ENCODE measurements at places on chromosomes 13 and 19.

GRCh38 chr13:99740251-99740979, 231.2 kb downstream of the ZIC5 start:
- no peak for DNase-seq

- no peak for DNase-seq
Observed at GRCh38 chr13:107590556-107590955, 624.8 kb downstream of the LIG4 start.

- DNase-seq: no peak
Observed at GRCh38 chr19:11856596-11857250, 8.2 kb downstream of the ZNF439 start.

DNA sequence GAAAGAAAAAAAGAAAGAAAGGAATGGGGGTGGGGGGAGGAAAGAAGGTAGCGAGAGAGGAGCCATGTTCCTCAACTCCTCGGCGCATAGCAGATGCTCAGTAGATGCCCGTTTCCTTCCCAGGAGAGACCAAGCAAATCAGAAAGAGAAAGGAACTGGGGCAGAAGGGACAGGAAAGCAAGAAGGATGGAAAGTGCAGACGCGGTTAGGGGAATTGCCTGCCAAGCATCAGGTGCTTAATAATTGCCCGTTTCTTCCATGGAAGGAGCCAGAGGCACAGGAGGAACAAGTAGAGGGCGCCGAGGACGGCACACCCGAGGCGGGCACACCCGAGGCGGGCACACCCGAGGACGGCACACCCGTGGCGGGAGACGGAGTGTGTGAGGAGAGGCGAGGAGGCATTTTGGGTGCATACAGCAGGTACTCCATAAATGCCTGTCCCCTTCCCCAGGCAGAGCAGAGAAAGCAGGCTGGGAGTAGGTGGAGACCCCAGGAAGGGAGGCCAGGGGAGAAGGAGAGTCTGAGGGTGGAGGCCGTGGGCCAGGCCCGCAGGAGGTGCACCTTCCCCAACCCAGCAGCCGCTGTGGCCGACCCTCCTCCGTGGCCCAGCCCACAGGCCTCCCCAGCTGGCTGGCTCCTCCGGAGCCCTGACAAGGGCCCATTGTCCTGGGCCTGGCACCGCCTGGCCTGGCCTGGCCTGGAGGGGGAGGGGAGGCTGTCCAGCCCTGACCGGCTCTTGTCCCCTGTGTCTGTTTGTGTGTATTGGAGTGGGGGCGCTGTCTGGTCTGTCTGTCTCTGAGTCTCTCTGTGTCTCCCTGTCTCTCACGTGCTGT, 14.6 kb downstream of the JOSD2 start:
- peak; percentile 49 for DNase-seq

DNA sequence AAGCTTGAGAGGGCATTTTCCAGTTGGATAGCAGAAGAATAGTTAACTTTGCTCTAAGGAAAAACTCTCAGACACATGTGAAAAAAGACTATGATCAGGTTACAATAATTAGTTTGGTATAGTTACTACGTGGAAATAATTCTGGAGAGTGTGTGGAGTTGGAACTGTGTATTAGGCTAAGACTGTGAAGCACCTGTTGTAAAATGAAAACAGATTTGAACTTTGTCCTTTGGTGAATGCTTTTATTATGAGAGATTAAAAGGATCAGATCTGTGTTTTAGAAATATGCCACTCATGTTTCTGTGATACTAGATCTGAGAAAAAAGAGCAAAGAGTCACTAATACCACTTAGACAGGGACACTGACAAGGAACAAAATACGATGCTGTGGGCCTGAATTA, 807.5 kb upstream of the ATXN8OS start:
- no peak for DNase-seq

DNA sequence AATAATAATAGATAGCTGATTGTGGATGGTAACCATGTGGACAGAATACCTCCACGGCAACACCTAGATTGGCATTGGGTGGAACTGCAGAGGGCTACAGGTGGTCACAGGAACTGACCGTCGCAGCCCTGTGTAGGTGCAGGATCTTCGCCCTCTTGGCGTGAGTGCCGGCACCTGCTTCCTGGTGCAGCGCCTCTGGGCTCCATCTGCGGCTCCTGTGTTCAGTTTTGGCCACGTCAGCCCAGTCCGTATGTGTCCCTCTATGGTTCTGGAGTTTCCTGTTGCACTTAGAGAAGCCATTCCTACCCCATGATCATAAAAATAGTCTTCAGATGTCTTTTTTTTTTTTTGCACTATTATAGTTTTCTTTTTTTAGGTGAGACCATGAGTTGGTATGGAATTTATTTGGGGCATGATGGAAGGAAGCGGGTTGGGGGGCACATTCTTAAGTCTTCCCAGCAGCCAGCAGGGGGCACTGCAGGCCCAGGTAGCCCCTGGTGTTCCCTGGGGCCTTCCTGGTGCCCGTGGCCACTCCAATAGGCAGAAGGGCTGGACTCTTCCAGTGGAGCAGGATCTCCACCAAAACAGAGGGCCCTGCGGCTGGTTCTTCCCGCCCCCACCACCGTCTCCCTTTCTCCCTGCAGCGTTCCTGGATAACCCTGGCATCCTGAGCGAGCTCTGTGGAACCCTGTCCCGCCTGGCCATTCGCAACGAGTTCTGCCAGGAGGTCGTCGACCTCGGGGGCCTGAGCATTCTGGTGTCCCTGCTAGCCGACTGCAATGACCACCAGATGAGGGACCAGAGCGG, 10.1 kb upstream of the SLC25A42 start:
- DNase-seq: peak; percentile 86

GRCh38 chr19:45933759-45934158, 19.2 kb upstream of the NANOS2 start:
- no peak for DNase-seq

DNA sequence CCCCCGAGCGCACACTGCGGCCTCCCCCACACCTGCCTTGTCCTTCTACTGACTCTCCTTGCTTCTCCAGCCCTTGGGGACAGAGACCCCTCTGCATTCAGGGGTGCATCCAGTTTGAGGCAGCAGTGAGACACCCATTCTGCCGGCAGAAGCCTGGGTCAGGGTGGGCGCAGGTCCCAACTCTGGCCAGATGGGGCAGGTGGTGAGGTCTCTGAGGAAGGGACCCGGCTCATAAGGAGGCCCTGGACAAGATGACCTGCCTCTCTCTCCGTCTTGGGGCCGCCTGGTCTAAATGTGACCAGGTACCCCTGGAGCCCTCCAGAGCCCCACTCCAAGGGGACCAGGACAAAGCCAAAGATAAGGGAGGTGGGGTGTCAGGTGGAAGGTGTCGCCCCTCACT, 6.1 kb downstream of the CHERP start:
- DNase-seq: no peak

DNA sequence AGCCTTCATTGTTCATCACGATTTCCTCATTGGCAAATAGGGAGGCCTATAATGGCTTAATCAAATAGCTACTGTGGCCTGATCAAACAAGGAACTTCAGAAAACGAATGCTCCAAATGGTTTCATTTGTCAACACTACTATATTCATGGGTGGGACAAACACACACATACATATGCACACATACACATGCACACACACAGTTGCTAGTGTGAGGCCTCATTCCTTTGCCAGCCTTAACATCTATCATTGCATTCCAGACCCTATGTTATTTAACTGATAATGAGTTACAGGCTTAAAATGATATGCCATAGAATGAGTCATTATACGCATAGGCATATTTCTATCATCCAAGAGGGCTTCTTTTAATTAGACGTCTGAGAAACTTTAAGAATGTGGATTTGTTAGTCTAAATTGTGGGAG, 140.2 kb downstream of the KLF5 start:
- no peak for DNase-seq

- DNase-seq: no peak
Observed at GRCh38 chr19:33290082-33290815, 12.1 kb downstream of the CEBPA start.

GRCh38 chr13:48401480-48401879, 11.4 kb downstream of the LPAR6 start:
- DNase-seq: no peak

GRCh38 chr19:46859637-46860124, 1.1 kb upstream of the ARHGAP35 start:
- DNase-seq: no peak

- DNase-seq: no peak
Observed at GRCh38 chr13:62432295-62432694, 1016.6 kb upstream of the PCDH20 start.

DNA sequence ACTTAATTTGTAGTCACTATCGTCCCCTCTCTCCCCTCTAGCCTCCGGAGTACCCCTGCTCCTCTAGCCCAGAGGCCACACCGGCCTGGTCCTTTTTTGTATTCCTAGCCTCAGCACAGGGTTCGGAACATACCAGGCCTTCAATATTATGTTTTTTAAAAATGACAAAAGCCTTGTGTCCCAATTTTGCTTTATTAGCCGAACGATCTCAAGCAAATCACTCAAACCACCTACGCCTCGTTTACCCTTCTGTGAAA, 463 bp upstream of the POMP start:
- DNase-seq: no peak

GRCh38 chr13:80668452-80668851, 327.5 kb upstream of the SPRY2 start:
- no peak for DNase-seq

- no peak for DNase-seq
Observed at GRCh38 chr13:73607489-73608156, 526.6 kb downstream of the KLF12 start.
